Activated T-helper 1 cell treated with anti-CD3 and anti-CD28 coated beads, Interleukin-2, amount 50 U/mL, for 16 hours (primary cell): ENCODE measurements at places on chromosomes 2 and 18.

- DNase-seq: no peak
These were observed 40.3 kb downstream of the DAPL1 start for GRCh38 chr2:158835431-158835830.

- no peak for DNase-seq
These were observed 135.6 kb upstream of the KYNU start for GRCh38 chr2:142741764-142742269.

- no peak for DNase-seq
These were observed 7.0 kb downstream of the CTIF start for GRCh38 chr18:48545757-48546321.

DNA sequence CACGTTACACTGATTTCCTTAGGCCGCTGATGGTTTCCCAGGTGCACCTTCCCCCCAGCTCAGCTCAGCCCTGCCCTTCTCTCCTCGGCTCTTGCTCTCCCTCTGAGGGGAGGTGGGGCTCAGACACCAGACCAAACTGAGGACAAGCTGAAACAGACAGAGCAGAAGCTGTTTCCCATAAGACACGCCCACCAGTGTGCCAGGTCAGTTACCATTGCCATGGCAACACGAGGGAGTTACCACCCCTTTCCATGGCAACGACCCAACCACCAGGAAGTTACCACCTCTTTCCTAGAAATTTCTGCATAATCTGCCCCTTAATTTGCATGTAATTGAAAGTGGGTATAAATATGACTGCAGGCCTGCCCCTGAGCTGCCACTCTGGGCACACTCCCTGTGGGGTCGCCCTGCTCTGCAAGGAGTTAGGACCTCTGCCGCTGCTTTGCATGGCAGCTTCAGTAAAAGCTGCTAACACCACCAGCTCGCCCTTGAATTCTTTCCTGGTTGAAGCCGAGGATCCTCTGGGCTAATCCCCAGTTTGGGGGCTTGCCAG, 120.9 kb upstream of the SMIM21 start:
- no peak for DNase-seq

GRCh38 chr2:235082578-235083338, 130.9 kb downstream of the SH3BP4 start:
- DNase-seq: no peak

DNA sequence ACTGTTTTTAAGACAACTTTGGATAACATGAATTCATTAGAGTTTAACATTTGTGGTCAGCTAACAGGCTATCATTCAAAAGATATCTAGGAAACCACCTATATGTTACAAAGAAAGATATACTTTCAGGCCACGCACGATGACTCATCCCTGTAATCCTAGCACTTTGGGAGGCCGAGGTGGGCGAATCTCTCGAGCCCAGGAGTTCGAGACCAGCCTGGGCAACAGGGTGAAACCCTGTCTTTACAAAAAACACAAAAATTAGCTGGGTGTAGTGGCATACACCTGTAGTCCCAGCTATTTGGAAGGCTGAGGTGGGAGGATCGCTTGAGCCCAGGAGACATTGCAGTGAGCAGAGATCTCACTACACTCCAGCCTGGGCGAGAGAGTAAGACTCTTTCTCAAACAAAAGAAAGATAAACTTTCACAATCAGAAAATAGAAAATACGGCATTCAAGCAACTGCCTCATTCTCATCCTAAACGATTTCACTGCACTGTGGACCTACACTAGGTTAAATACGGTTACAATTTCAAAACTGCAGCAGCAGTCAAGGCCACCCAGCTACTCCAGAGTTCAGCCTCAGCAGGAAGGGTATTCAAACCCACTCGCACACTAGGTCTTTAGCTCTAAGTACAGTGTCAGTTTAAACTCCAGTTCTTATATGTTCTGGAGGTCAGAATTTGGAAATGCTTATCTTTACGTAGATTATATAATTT, 250.0 kb upstream of the SLC39A10 start:
- DNase-seq: no peak

- no peak for DNase-seq
These were observed 66.5 kb upstream of the TNFRSF11A start for GRCh38 chr18:62258616-62259015.

- DNase-seq: no peak
These were observed 51.9 kb upstream of the ODC1 start for GRCh38 chr2:10499911-10500521.

GRCh38 chr2:109218087-109218791, 89.2 kb downstream of the SH3RF3 start:
- DNase-seq: no peak

DNA sequence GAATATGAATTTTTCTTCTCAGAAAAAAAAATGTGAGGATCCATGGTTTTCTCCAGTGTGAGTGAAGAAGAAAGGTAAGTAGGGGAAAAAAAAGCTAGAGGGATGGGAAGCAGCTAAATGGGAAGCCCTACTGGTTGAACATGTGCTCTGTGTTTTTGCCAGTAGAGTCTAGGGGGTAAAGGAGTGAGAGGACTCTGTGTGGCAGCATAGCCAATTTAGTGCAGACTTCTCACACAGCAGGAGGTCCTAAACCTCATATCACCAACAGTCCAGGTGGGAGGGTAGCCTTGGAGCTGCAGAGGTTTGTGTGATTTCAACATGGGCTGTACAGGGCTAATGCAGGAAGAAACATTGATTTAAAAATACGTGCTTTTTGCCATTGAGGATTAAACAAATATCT, 334.5 kb upstream of the SPHKAP start:
- DNase-seq: no peak

DNA sequence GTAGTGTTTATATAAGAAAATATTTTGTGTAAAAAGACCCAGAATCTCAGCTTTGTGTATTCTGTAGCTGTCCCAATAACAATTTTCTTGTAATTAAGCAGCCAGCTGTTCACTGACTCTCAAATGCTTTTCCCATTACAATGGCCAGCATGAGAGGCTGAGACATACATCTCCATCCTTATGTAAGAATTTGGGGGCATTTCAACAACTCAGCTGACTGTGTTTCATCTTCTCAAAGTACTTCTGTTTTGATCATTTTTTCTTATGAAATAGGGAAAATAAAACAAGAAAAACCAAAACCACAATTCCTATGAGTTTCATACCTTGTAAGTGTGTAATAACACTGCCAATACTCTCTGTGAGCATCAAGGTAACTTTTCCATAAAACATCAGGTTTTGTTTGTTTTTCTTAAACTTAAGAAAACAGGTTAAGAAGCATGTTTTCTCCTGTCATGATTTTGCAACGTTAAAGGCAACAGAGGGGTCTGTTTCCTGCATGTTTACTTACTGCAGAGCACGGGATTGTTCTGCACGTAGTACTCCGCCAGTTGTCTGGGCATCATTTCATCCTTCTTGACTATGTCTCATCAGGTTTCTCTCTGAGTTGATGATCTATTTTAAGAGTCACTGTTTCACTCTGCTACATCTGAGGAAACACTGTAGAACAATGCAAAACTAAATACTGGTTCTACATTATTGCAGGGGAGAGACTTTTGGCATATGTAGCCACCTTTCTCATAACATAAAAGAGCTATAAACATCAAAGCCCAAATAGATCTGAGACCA, 62.9 kb upstream of the CYRIA start:
- DNase-seq: no peak

DNA sequence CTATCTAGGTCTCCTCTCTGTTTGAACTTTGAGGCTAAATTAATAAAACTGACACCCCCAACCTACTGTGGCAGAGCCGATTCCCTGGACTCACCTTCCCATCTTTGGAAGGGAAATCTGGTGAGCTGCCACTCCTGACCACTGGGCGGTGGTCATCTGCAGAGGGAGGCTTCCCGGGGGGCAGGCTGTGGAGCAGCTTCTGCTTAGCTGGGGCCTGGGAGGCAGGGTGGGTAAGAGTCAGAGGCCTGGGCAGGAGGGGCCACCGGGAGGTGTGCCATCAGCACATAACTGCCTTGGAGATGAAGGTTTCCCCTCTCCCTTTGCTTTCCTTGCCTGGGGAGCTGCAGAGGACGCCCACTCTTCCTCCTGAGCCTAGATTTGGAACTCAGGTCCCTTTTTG, 2.3 kb upstream of the NPPC start:
- DNase-seq: no peak

GRCh38 chr2:218397820-218398436, 1.7 kb upstream of the CTDSP1 start:
- DNase-seq: no peak

DNA sequence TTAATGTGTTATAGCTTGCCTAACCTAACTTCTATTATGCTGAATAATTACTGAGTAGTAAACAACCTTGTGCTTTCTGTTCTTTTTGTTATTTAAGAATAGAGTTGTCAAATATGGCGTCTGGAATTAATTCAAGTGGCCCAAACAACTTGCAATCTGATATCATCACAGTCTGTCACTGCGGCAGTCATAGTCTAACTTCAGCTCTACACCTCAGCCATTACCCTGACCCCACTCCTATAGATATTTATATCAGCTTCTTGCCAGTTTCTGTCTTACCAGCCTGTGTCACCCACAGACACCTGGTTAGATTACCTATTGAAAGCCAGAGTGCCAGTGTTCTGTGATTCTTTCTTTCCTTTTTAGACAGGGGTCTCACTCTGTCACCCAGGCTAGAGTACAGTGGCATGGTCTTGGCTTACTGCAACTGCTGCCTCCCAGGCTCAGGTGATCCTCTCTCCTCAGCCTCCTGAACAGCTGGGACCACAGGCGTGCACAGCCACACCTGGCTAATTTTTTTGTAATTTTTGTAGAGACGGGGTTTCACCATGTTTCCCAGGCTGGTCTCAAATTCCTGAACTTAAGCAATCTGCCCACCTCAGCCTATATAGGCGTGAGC, 14.1 kb upstream of the KLHL41 start:
- DNase-seq: no peak
